ENCODE measurements at places on chromosomes 12 and 14. TPM values are rescaled to one million over a fixed set of nuclear protein-coding genes. Genes with fewer than 3 reads are reported as not detected.

GRCh38 chr14:95147597-95147996 is 9.7 kb downstream of the DICER1 start:
- DNase-seq: no peak

DNA sequence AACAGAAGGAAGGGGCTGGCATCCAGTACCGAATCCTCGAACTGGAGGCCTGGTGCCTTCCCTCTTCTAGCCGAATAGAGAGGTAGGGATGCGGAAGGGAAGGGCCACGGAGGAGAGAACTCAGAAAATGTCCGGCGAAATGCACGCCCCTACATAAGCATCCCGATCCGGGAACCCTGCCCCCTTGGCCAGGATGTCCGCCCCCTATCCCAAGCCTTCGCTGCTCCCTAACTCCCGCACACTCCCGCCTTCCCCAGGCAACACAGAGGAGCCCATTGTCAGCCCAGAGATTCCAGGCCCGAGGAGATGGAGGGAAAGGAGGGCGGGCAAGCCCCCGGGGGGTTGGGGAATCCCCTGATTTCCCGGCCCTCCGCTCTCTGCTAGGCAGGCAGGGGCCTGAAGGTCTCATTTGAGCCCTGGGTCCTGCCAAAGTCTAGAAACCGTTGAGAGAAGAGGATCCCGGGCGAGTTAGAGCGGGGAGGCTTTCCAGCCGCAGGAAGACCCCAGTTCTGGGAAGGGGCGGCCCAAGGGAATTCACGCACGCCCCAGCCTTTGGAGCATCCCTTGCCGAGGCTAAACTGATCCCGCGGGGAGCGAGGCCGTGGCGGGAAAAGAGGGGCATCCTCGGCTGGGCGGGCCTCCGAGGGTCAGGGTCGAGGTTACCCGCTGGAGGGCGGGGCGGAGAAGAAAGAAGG is 569 bp upstream of the ARHGEF40 start:
- no peak for DNase-seq

DNA sequence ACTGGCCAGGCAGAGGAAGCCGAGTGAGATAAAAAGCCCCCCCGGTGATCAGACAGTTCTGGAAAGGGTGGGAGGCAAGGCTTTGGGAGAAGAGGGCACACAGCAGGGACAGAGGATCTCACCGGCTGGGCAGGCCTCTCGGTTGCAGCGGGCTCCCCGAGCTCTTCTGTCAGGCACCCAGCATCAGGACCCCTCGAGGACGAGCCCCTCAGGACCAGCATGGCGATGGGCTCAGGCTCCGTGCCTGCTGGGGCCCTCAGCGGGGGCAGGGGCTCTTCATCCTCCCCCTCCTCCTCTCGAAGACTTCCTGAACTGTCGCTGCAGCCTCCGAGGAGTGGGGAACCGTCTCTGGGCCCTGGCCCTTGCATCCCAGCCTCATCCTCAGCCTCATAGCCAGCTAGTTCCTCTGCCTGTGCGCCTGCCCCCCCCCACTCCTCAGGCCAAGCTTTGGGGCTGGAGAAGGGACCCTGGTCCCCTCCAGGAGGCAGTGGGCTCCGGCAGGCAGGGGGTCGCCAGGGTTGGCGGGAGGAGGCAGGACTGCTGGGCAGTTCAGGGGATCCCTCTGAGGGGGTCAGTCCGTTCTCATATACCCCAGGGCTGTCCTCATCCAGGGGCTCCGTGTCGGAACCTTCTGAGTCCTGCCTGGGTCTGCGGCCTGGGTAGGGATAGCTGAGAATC is 3.4 kb upstream of the AP1G2 start:
- no peak for DNase-seq

GRCh38 chr14:88232771-88233170 is 90.3 kb downstream of the KCNK10 start:
- DNase-seq: no peak

DNA sequence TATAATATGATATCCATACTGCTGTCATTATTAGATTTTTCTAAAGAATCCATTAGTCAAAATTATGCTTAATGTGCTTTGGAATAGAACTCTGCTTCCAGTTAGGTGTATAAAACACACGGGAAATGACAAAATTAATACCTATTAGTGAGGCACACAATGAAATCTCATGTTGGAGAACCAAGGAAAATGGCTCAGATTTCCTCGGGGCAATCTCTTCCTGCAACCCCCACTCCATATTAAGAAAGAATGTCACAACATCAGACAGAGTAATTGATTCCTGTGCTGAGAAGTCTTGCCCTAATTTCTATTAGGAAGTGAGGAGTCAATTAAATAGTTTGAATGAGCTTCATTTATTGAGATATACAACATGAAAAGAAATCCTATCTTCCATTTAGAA is 299.8 kb upstream of the KITLG start:
- no peak for DNase-seq

Gene FOXN4
- total RNA-seq: not detected
